ENCODE measurements at places on chromosomes 12 and 14.

- no peak for DNase-seq
Observed at GRCh38 chr12:115000038-115000437, 316.1 kb upstream of the TBX3 start.

DNA sequence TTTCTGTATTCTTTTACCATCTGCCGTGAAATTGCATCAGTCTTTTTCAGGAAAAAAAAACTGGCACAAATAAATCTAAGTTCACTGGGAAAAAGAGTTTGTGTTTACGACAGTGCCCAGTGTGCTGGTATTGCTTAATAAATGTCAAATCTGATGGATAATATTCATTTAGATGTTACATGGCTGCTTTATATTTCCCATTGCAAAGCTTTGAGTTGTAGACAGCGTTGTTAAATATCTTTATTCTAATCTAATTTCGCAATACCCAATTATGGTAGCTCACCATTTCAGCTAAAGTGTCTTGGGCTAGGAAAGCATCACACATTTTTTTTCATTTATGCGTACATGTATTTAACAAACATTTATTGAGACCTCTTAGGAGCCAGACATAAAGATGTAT is 1994.5 kb upstream of the FLRT2 start:
- no peak for DNase-seq

DNA sequence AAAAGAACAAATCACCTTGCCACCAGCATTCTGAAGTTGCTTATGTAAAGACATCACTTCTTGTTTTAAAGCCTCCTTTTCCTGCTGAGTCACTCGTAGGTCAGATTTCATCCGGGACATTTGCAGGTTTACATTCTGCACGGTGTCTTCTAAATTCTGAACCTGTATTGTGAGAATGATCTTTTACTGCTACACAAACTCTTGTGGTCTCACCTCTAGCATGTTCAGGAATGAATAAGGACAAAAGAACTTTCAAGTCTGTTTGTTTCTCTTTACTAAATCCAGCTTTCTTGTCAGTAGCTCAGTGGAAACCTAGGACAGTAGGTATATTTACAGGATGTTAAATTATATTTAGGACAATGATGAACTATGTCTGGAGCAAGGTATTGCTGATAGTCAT is 73.5 kb upstream of the SAV1 start:
- DNase-seq: no peak

GRCh38 chr12:67994046-67994445 is 4.8 kb downstream of the IFNG-AS1 start:
- no peak for DNase-seq

DNA sequence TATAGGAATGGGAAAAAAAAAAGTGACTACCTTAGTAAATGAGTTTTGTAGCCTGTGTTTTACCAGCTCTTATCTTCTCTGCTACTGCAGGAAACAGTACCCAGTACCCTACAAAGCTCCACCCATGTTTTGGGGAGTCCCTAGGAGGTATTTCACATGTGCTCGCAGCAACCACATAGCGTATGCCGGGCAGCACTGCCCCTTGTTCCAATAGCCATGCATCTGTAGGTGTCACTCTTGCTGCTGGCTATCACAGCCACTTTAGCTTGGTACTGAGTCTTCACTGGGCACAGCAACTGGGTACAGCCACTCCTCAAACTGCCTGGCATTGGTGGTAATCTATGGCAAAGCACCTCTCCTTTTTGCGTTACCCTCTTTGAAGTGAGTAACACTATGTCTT is 2.0 kb upstream of the MDM1 start:
- DNase-seq: no peak

DNA sequence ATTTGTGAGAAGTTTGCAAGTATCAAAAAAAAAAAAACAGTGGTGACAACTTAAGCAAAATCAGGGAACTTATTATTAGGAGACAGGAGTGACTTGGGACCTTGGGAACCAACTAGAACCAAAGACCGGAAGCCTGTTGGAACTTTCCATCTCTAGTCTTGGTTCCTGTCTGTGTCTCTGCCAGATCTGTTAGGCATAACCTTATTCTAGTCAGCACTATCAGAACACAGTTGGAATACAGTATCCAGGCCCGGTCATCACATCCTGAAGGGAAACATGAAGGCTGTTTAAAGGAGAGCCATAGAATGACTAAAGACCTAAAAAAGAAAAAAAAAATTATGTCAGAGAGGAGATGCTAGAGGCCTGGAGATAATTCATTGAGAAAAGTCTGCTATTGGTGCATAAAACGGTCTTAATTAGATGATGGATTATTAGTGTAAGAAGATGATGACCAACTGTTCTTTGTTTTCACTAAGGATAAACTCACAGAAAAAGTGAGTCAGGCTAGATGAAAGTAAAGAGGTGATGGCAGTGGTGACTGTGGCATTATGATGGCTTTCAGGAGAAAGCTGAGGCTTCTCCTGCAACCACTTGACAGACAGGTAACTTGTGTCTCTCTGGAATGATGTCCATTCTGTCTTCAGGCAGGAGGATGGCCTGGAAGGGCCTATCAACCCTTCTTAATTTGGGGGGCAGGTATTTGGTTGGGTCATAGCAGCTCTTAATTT is 28.2 kb downstream of the DACT1 start:
- no peak for DNase-seq

DNA sequence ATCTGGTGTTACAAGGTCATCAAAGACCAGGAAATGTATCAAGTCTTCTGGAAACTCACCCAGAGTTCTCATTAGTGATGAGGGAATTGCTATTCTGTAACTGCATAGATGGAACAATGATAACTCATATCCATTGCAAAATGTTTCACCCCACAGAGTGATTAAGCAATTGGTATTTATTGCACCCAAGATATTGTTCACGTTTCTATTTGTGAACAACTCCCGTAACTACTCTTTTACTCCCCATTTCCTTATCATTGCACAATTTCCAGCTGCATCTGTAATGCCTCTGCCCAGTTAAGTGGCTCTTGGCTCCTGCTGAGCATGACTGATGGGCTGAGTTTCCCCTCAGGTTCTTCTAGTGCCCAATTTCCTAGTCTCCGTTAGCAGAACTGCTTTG is 108.7 kb upstream of the PRICKLE1 start:
- DNase-seq: no peak

DNA sequence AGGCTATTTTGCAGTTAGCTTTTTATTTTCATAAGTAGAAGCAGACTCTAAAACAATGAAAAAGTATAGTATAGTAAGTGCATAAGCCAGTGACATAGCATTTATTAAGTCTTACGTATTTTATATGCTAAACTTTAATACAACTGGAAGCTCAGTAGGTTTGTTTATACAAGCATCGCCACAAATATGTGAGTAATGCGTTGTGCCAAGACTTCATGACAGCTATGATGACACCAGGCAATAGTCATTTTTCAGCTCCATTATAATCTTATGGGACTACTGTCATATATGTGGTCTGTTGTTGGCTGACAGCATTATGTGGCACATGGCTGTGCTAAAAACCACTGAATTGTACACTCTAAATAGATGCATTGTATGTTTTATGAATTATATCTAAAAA is 40.3 kb downstream of the SLC38A2 start:
- DNase-seq: no peak

DNA sequence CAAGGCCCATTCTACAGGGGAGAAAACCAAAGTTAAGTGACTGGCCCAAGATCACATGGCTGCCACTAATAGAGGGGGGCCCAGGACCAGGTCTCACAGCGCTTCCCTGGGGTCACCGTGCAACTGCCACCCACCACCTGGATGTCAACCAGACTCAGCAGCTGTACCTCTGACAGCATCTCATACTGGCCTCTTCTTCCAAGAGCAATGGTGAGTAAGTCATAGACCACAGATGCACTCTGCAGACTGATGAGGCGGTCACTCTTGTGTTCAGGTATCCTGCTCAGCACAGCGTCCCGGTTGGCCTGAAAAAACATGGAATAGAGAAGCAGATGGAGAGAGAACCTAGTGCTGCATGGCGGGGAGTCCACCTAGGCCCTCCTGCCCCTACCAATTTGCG is 139.9 kb downstream of the TTC7B start:
- no peak for DNase-seq

- no peak for DNase-seq
Observed at GRCh38 chr14:31479027-31479426, 8.8 kb downstream of the GPR33 start.

DNA sequence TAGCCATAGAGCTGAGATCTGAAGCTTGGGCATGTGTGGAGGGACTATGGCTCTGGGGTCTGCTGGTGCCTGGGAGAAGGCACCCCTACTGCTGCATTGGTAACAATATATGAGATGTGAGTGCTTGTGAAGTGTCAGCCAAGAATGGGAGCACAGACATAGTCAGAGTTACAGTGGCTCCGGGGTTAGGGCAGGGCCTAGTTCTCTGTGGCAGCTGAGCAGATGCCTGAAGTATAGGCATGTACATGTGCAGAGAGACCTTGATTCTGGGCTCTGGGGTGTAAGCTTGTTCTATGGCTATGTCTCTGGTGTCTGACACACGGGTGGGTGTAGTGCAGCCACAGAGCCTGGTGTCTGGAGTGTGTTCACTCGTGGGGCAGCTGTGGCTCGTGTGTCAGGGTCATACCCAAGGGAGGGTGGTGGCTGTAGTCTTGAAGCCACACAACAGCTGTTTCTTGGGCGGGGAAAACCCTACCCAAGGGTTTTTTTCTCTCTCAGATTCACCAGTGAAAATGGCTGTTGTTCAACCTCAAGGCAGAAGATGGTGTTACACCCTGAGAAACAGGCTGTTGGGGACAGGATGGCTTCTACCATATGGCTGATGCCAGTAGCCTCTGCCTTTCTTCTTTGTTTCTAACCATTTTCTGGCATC is 11.9 kb upstream of the TCL1A start:
- no peak for DNase-seq

GRCh38 chr12:102522768-102523167 is 42.4 kb upstream of the IGF1 start:
- DNase-seq: no peak

GRCh38 chr14:32054536-32054935 is 22.6 kb upstream of the ARHGAP5 start:
- no peak for DNase-seq

DNA sequence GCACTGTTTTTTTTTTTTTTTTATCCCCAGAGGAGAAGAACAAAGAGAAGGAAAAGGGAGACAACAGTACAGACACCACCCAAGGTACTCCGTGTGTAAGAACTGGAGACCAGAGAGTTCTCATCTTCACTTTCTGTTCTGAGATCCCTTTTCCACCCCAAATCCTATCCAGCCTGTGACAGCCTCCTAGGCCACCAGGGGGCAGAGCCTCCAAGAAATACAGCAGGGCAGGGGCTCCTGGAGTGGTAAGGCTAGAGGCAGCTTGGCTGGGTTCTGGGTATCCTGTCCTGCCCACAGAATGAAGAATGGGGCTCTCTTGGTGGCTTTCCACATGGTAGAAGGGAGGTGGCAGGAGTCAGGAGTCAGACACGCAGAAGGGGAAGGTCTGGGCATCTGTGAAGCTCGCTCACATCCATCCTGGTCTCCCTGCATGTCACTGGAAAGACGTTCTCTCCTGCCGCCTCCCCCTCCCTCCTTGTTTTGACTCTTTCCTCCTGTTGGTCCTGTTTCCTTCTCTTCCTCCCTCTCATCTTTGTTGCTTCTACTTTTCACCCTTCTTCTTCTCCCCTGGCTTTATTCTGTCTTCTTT is 12.0 kb downstream of the CLSTN3 start:
- DNase-seq: peak; percentile 35

- no peak for DNase-seq
Observed at GRCh38 chr12:10558789-10559188, 53.1 kb downstream of the EIF2S3B start.

DNA sequence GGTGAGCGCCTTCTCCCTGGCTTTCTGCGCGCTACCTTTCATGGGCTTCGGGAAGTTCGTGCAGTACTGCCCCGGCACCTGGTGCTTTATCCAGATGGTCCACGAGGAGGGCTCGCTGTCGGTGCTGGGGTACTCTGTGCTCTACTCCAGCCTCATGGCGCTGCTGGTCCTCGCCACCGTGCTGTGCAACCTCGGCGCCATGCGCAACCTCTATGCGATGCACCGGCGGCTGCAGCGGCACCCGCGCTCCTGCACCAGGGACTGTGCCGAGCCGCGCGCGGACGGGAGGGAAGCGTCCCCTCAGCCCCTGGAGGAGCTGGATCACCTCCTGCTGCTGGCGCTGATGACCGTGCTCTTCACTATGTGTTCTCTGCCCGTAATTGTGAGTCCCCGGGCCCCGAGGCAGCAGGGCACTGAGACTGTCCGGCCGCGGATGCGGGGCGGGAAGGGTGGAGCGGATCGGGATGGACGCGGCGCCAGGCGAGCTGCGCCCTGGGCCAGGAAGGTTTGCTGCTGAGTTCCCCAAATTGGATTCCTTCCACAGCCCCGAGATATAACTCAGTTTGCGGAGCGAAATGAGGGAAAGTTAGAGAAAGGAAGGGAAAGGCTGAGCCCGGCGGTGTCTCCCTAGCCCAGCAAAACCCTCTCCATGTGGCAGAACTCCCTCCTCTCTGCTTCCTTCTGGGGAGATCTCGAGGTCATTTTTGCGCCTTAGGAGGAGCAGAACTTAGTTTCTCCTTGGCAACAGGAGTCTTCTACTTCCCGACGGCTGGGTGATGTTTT is 972 bp downstream of the PTGDR start:
- DNase-seq: peak; percentile 64

DNA sequence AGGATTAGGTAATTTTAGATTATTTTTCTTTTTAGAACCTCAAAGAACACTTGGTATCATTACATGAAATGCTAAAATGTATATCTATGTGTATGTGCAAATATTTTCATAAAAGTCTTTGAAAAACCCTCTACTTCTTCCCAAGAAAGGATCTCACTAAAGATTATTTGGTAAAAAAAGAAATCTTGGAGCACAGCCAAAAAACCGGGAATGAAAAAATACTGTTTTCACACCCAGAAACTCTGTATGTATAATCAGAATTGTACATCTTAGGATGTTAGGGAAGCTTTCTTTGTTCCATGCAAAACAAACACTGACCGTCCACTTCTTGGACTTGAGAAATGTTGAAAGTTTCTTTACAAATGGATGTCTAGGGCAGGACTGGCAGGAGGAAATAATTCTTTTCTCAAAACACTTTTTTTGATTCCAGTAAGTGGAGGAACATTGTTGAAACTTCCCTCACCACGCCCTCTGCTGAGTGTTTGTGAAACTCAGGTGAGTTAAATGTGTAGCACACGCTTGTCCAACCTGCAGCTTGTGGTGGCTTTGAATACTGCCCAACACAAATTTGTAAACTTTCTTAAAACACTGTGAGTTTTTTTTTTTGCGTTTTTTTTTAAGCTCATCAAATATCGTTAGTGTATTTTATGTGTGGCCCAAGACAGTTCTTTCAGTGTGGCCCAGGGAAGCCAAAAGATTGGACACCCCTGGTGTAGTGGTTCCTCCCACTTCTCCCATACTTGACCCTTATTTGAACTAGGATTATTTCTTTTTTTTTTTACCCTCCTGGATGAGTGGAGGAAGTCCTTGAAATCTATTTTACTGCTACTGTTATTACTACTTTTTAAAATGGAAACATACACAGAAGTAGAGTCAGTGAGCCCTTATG is 26.6 kb downstream of the FBXO34 start:
- no peak for DNase-seq
